ENCODE measurements at places on chromosomes 2 and 18.
A peak's percentile ranks its signal among the peaks of the same experiment; 100 is the strongest.

DNA sequence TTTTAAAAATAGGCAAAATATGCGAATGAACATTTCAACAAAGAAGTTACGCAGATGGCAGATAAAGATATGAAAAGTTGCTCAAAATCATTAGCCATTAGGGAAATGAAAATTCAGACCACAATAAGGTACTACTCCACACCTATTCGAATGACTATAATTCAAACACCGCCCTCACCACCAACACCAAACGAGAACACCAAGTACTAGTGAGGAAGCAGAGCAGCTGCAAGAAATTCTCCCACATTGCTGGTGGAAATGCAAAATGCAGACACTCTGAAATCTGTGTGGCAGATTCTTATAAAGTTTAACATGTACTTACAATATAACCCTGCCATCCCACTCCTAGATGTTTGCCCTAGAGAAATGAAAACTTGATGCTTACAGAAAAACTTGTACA lies 17.3 kb upstream of the PRKCE start:
- no peak for DNase-seq

GRCh38 chr18:80147037-80147417 lies 38.0 kb downstream of the ADNP2 start:
- peak; percentile 17 for DNase-seq

DNA sequence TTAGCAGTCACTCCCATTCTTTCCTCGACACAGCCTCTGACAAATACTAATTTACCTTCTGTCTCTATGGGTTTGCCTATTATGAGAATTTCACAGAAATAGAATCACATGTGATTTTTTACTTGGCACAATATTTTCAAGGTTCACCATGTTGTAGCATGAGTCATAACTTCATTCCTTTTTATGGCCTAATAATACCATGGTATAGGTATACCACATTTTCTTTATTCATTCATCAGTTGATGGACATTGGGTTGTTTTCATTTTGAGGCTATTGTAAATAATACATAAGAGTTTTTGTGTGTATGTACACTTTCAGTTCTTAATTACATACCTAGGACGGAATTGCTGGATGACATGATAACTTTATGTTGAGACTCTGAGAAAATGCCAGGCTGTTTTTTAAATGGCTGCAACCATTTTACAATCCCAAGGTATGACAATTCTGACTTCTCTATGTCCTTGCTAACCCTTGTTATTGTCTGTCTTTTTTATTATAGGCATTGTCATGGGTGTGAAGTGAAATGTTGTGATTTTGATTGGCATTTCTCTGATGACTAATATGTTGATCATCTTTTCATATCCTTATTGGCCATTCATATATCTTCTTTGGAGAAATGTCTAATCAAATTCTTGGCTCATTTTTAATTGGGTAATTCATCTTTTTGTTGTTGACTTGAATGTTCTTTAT lies 87.9 kb downstream of the IRS1 start:
- DNase-seq, result no peak

- no peak for DNase-seq
These were observed 143.3 kb upstream of the ZEB2 start for GRCh38 chr2:144663207-144663606.

- no peak for DNase-seq
These were observed 70.3 kb upstream of the DSG1 start for GRCh38 chr18:31247574-31248199.

DNA sequence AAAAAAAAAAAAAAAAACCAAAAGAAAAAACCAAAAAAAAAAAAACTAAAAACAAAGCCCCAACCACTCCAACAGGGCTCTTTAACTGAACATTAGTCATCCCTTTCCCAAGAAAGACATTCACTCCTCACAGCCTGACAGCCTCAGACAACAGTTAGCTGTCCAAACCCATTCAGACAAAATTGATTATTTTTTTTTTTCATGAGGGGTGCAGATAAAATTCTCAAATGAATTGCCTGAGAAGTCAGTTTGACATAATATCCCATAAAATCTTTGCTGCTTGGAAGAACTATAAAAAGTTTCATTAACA lies 206.1 kb upstream of the REV1 start:
- DNase-seq, result no peak

DNA sequence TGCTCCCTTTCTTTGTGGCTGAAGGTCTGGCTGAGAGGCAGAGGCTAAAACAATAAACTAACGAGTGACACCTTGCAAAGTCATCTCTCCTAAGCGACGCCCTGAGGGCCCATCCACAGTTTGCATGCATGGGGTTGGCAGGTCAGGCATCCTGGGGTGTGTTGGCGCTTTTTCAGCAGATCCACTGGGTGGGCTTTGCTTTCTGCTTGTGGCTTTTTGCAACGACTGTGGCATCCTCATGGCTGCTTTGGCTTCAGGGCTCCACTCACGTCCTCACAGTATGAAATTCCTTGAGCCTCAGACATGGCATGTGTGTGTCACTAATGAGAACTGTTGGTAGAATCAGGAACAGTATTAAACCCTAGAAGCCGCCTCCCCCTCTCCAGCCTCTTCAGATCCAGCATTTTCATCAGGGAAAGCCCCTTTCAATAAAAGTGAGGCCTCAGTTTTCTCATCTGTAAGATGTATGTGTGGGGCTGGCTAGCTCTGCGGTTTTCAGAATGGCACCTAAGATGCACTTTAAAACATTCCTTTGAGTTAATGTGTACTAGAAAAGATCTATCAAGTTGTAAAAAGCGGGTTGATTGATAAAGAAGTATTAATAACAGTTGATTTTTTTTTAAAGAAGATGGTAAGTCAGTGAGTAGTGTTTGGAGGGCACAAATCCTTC lies 72.5 kb downstream of the SH3BP4 start:
- peak; percentile 12 for DNase-seq

GRCh38 chr18:76456018-76456750 lies 38.9 kb downstream of the ZNF516 start:
- DNase-seq, result no peak

GRCh38 chr2:168239281-168239680 lies 8.1 kb downstream of the STK39 start:
- no peak for DNase-seq

DNA sequence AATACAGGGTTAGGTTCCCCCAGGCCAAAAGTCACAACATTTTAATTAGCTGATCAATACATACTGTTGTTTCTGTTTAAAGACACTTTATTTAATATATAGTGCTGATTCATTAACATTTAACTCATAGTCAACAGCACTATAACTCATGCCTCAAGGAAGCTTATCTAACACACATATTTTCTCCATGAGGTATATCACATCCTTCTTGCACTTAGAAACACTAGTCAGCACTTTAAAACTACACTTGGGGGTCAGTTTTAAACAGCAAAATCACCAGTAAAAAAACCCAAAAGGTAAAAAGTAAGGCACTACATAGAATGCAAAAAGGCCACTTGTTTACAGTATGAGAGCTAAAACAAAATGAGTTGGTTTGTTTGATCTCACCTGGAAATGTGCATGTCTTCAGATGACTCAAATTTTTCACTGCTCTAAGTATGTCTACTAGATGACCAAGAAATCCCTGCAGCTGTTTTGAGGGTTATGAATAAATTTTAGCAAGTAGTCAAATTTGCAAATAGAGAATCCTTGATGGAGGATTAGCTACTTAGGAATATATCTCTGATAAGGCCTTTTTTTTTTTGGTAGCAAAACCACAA lies 54.1 kb upstream of the EPB41L5 start:
- DNase-seq, result no peak

GRCh38 chr2:235793163-235793752 lies 299.4 kb downstream of the AGAP1 start:
- peak; percentile 43 for DNase-seq

GRCh38 chr2:68943581-68944568 lies 8.8 kb downstream of the GKN2 start:
- peak; percentile 68 for DNase-seq

GRCh38 chr18:13657974-13658373 lies 68.4 kb downstream of the FAM210A start:
- no peak for DNase-seq

DNA sequence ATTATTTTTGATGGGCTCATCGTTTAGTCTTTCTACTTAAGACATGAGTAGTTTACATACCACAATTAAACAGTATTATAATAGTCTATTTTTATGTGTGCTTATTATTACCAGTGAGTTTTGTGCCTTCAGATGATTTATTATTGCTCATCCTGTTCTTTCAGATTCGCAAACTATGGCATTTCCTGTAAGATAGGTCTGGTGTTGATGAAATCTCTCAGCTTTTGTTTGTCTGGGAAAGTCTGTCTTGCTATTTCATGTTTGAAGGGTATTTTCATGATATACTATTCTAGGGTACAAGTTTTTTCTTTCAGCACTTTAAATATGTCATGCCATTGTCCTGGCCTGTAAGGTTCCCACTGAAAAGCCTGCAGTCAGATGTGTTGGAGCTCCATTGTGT lies 101.3 kb downstream of the DNAH7 start:
- no peak for DNase-seq

- DNase-seq, result peak; percentile 60
These were observed 130.4 kb downstream of the COL4A4 start for GRCh38 chr2:227033471-227034148.

DNA sequence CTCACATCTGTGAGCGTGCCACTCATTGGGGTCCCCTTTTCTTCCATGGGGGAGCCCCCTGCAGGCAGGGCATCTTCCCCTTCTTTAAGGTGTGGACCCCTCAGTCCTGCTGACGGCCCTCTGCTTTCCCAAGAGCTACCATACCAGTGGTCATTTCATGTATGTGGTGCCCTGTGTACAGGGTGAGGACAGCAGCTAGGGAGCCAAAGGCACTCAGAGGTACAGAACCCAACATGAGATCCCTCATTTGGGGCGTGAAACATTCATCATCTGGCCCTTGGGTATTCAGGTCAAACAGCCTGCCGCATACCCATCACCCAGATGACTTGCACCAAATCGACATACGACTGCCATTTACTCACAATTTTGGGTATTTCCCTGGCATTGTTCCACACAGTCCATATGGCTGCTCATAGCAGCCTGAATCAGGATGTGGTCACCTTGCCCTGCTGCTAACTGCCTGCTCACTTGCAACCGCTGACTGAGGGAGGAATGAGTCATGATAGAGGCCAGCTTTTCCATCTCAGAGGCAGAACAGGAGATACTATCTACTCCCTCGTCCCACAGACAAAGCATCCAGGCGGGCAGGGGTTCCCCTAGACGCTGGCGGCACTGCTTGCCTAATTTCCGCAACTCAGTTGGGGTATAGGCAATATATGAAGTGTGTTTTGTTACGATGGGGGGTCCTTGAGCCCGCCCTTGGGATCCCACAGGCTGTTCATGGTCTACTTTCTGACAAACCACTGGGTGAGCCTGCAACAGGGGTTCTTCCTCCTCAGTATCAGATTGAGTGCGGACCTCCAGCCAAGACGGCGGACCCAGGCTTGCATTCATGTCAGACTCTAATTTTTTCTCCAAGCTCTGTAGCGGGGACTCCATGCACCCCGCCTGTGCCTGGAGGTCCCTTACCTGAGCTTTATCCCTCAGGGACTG lies 228.6 kb downstream of the SATB2 start:
- DNase-seq, result no peak

DNA sequence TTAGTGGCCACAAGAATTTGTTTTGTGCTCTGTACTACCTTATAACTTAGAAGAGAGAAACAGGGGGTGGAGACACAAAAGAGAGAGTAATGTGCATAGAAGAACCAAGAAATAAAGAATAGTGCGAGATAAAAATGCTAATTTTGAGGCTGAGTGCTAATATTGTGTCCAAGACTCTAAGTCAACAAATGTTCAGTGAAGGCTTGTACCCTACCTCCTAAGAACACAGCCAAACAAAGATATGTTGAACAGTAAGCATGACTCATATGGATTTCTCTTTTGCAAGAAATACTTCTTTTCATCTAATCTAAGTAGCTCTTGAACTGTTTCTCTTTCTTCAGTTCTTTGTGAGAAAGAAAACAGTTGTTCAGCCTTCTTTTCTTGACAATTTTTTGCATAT lies 45.2 kb downstream of the GAREM1 start:
- DNase-seq, result no peak

- no peak for DNase-seq
These were observed 97.5 kb downstream of the MRO start for GRCh38 chr18:50722311-50722710.

DNA sequence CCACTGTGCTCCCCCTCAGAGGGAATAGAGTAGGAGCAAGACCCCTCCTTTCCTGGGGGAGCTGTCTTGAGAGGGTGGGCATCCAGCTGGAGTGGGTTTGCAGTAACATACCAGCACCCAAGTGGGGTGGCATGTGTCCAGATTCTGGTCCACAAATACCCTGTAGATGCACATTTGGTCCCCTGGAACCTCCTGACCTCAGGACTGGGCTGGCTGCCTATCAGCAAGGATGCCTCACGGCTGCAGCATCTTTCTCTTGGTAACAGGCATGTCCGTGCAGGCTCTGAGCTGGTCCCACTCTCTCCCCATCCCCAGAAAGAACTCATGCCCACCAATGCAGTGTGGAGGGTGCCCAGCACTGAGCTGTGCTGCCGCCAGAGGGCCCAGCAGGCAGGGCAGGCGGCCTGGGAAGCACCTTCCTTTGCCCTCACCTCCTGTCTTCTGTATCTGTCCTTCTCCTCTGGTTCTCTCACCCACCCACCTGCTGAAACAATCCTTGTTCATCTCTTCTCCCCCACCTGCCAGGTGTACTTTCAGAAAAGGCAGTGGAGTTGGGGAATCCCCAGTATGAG lies 47.4 kb downstream of the ITGB1BP1 start:
- no peak for DNase-seq

GRCh38 chr2:38850045-38850444 lies 25.7 kb downstream of the DHX57 start:
- no peak for DNase-seq

DNA sequence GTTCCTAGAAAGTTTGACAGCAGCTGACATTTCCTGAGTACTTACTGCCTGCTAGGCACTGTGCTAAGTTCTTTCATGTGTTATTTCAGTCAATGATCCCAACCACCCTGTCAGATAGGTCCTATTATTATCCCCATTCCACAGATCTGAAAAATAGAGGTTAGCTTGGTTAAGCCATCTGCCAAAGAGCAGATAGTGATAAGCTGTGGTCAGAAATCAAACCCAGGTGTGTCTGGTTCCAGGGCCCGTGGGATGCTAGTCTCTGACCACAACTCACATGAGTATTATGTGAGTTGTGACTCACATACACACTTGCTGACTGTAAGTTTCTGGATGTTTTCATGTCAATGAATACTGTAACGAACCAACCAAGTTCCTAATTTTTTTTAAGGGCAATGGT lies 132.0 kb upstream of the APCDD1 start:
- DNase-seq, result no peak

DNA sequence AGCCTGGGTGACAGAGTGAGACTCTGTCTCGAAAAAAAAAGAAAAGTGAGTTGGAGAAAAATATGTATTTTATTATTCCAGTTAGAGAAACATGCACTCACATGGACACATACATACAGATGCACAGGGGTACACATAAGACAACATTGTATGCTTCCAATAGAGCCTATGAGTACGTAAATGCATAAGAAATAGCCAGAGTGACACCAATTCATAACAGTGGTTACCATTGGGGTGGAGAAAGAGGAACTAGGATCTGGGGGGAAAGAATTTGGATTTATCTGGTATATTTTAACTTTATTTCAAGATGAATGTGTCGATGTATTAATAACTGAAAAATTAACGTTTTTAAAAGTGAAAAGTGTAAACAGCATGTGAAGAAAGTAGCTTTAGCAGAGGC lies 16.1 kb downstream of the IL36A start:
- no peak for DNase-seq
